ENCODE measurements at places on chromosomes 2 and 18. TPM values are rescaled to one million over a fixed set of nuclear protein-coding genes. Genes with fewer than 3 reads are reported as not detected.

GRCh38 chr18:10771053-10771709 lies 245.4 kb downstream of the NAPG start:
- DNase-seq = peak; percentile 20

- DNase-seq = peak; percentile 26
Measured at GRCh38 chr18:36302676-36303075, 5.2 kb downstream of the FHOD3 start.

- DNase-seq = peak; percentile 90
Measured at GRCh38 chr2:217988840-217989204, 14.0 kb downstream of the TNS1 start.

GRCh38 chr2:2527148-2527547 lies 196.1 kb upstream of the MYT1L start:
- DNase-seq = no peak

- peak; percentile 52 for DNase-seq
Measured at GRCh38 chr2:171086352-171087290, 74.1 kb downstream of the TLK1 start.

GRCh38 chr18:48365965-48366364 lies 43.2 kb downstream of the ZBTB7C start:
- DNase-seq = no peak

SERPINB10 gene
- total RNA-seq = not detected
